B cell (primary cell): ENCODE measurements at places on chromosomes 3 and 15. TPM values are rescaled to one million over a fixed set of nuclear protein-coding genes. Genes with fewer than 3 reads are reported as not detected.

The SNRPN gene
- 118 and 119 TPM in 2 replicates for polyA plus RNA-seq

DNA sequence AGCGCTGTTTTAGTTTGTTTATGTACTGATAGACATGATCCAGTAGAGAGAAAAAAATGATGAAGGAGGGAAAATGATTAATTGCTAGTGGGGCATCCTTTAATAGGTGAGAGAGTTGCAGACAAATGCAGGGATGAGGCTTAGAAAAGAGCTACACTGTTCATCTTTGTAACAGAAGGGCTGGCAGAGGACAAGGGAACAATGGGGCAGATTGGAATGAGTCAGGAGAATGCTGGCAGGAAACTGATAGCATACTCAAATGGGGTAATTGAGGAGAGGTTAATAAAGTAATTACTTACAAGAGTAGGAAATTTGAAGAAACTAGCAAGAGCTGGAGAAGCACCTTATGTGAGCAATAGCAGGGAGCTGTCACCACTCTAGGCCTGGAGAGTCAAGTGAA is 170.9 kb downstream of the OXSM start:
- no peak for DNase-seq

GRCh38 chr3:148246291-148246923 is 451.3 kb upstream of the AGTR1 start:
- DNase-seq: no peak

DNA sequence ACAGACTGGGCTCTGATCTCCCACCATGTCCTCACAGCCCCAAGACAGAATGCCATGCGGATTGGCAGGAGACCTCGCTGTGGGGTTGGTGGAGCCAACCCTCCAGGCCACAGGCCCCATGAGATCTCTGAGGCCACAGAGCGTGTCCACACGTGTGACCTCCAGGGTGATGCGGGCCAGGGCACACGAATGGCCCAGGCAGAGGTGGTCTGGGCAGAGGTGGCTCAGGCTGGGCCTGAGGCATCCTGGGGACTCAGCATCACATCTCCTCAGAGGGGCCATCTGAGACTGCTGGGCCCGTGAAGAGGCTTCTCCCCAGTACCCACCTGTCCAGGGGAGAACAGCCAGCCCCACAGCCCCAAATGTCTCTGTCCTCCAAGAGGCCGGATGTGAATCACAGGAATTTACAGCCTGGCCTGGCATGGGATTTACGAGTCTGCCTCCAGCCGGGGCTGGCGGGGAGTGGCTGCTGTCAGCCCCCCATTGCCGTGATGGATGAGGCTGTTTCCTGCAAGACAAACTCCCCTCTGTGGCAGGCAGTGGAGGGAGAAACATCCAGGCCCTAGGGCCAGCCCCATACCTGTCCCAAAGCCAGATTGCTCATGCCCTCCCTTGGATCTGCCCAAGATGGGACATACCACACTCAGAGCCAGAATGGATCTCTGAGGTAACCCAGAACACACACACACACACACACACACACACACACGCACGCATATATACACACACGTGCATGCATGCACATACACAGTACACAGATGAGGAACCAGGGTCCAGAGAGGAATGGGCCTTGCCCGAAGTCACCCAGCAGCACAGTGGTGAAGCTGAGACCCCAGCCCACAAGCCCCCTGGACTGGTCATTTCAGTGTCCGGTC is 208.3 kb downstream of the TBC1D2B start:
- DNase-seq: no peak

- no peak for DNase-seq
Measured at GRCh38 chr15:55800216-55800615, 57.3 kb upstream of the PRTG start.

DNA sequence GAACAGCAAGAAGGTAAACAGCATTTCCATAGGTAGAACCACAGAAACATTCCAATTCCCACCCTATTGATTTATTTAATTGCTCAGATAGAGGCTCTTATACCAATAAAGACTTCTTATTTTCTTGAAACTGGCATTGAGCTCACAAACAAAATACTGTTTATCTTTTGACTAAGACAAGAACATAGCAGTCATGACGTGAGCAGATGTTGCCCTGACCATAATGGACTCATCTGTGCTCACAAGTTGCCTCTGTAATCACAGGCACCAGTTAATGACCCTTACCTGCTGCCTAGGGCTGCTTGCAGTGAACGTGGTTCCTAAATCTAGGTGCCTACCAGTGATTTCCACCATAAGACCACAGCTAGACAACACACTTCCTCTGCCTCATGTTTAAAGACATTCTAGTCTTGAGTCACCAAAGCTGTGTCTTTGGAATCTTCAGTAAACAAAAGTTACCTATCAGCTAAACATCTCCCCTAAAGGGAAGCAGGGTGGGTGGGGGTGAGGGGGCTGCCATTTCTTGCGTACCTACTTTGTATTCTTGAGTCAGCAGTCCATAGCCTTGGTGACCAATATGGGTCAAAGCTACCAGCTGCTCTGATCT is 2.1 kb downstream of the FYCO1 start:
- no peak for DNase-seq

DNA sequence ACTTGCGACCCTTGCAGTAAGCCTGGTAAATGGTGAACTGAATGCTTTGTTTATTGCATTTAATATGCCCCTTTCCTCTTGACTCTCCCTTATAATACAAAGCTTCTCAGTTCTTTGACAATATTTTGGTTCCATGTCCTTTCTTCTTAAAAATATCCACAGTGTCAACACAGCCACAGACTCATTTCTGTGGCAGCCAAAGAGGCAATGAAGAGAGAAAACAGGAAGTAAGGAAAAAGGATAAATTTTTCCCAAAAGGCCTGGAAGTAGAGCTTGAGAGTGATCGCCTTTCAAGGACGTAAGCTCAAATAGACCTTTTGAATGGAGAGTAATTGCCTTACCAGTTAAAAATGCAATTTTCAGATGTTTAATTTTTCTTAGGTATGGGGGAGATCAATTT is 59.4 kb downstream of the PEX5L start:
- DNase-seq: no peak

DNA sequence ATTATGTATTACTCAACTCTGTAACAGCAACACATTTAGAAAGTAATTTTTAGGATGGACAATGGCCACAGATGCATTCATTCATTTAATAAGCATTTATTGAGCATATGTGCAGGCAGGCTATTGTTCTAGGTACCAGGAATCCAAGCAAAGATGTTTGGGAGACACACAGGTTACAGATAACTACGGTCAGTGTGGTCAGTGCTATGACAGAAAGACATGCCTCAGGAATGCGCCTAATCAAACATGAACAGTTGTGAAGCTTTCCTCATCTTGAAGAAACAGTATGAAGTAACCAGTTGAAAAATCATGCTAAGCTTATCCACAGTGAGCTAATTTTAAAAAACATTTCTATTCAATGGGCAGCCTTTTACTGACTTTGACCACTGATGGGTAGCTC is 155.4 kb upstream of the CCDC54 start:
- no peak for DNase-seq
